CD4-positive, alpha-beta memory T cell (primary cell): ENCODE measurements at places on chromosomes 4 and X. TPM values are rescaled to one million over a fixed set of nuclear protein-coding genes. Genes with fewer than 3 reads are reported as not detected.

GRCh38 chrX:45845142-45845541 is 644.5 kb upstream of the DIPK2B start:
- DNase-seq, result no peak

DNA sequence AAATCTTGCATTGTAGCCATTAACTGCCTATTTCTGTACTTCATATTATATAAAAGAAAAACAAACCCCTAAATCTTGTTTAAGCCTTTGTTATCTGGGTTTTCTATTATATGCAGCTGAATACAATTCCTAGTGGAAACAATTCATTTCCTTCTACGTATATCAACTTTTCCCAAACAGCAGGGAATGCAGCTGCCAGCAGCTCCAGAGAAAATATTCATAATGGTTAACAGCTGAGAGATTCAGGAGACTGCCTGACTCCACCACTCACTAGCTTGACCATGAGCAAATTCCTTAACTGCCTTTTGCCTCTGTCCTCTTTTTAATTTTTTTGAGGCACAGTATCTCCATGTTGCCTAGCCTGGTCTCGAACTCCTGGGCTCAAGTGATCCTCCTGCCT is 146.2 kb downstream of the SPATA18 start:
- DNase-seq, result no peak

PNMA6F gene
- total RNA-seq, result not detected

CENPE gene
- 1.5 TPM for total RNA-seq

DNA sequence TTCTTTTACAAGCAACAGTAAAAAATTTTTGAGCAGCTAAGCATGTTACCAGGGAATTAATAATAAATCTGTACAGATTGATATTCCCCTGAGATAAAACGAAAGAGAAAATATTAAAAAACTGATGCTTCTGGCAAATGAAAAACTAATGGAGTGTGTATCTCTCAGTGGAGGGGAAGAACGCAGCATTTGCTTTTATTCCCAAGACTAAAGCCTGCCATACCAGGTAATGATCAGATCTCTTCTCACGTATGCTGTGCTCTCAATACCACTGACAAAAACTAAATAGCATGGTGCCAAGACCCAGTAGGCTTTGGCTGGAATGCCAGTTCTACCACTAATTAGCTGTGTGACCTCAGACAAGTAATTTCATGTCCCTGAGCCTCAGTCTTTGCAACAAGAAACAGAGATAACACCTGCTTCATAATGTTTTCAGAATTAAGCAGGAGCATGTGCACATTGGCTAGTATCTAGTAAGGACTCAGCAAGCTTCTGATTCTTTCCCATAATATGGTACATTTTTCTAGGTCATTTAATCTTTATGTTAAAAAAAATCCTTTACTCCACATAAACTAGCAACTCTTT is 179.6 kb downstream of the CENPC start:
- no peak for DNase-seq

DNA sequence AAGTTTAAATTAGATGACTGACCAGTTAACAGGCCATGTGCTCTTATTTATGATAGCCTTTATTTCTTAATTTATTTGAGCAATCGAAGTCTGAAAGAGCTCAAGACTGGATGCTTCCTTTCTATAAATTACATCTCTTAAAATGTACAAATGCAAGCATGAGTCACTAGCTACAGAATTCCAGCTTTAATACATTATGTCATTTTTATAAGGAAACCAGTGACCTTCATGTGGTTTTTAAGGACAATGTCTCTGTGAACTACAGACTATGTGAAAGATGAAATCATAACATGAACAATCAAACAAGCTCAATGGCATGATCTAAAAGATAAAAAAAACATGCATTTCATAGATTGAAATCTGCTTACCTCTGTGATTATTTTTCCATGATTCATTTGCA is 15.4 kb downstream of the HTR2C start:
- no peak for DNase-seq

KCND1 gene
- total RNA-seq, result 1.8 TPM

DNA sequence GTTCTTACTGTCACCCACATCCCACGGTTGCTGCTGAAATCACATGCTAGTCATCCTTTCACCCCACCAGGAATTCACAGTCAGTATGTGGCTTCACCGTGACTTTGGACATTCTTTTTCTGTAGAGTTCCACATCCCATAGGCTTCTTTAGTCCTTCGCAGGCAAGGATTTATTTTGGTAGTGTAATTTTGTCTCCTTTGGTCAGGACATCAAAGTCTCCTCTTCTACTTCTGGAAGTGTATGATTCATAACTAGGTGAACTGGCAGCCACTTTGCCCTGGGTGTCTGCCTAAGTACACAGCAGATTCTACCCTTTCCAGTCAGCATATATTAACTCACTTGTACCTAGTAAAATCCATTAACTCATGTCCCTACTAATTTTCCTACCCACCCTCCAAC is 38.3 kb upstream of the MMAA start:
- no peak for DNase-seq

LRBA gene
- total RNA-seq, result 64.5 TPM

- DNase-seq, result no peak
These were observed 536 bp downstream of the SH3BGRL start for GRCh38 chrX:81202456-81202819.

GRCh38 chrX:111567542-111568255 is 56.3 kb downstream of the SERTM2 start:
- DNase-seq, result no peak

CTAG1B gene
- not detected for total RNA-seq

- DNase-seq, result no peak
These were observed 91.2 kb downstream of the LRP2BP start for GRCh38 chr4:185304541-185304940.

DNA sequence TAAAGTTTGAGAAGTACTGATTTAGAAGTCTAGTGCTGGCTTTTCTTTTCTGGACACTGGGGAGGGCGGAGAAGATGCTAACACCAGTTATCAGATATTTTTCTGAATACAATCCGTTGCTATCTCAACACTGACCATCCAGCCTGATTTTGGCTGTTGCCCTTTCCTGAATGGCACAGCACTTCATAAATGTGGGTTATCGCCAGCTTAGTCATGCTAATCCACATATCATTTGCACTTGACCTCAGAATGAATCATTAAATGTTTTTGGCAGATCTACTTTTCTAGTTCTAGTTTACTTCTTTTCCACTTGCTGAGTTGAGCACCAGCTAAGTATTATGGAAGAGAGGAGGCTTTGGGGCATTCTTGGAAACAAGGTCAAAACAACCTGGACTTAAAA is 60.8 kb upstream of the ESX1 start:
- no peak for DNase-seq

DNA sequence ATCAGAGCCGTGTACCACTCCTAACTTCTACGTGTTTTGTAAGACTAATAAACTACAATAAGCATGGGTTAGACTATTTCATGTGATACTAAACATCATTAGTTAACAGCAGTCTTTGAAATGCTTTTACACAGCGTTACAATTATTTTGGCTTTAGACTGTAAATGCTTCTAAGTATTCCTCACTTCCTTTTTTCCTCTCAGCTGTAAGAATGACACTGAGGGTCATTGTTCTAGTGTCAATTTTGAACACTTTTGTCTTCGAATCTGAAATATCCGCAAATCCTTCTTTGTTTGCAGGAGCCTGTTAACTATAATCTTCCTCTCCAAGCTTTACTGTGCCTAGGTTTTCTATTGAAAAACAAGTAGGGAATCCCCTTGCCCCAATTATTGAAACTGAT is 1.5 kb downstream of the ABCE1 start:
- no peak for DNase-seq

SCD5 gene
- total RNA-seq, result not detected

TEC gene
- total RNA-seq, result 3.7 TPM

- no peak for DNase-seq
These were observed 246.0 kb upstream of the ARSJ start for GRCh38 chr4:114225436-114225835.

DNA sequence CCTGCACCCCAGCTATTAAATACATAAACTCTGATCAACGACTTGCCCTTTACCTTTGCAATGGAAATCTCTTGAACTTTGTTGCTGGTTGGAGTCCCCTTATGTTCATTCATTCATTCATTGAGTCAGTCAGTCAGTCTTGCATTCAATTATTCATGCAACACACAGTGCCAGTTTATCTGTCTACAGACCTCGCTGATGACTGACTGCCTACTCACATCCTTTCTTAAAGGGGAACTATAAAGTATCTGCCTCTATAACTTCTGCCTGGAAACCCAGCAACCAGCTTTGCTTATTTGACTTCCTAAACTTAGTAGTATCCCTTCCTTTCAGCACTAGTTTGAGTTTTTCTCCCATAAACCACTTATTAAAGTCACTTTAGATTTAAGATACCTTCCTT is 620.8 kb upstream of the ADGRL3 start:
- no peak for DNase-seq

DNA sequence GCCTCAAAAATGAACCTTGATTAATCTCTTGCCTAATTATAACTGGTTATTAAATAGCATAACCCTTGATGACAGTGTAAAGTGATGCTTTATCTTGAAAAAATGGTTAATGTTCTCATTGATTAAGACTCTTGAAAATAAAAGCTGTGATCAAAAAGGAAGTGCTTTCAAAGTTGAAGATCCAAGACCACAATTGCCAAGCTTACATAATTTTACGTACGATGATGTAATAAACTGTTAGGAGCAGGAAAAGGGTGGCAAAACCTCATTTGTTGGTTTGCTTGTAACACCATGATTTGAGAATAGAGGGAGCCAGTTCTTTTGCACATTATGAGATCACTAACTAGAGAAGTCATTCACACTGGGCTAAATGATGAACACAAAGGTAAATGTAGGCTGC is 322.2 kb downstream of the ADGRL3 start:
- no peak for DNase-seq

- DNase-seq, result no peak
These were observed 15.3 kb downstream of the GPC3 start for GRCh38 chrX:133970076-133970475.

DNA sequence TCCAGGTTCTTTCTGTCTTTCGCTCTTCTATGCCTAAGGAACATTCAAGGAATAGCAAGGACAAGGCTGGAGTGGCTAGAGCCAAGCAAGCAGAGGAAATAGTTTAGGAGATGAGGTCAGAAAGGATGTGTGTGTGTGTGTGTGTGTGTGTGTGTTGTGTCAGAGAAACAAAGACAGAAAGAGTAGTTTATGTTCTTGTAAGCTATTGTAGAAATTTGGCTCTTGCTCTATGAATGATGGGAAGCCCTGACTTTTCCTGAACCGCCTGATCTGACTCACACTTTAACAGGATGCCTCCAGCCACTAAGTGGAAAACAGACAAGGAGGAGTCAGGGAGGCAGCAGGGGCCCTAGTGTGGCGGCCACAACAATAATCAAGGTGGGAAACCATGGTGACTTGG is 39.7 kb downstream of the LGI2 start:
- DNase-seq, result no peak

MMRN1 gene
- 0.55 TPM for total RNA-seq

GRCh38 chr4:74823194-74823593 is 28.9 kb upstream of the BTC start:
- no peak for DNase-seq

DNA sequence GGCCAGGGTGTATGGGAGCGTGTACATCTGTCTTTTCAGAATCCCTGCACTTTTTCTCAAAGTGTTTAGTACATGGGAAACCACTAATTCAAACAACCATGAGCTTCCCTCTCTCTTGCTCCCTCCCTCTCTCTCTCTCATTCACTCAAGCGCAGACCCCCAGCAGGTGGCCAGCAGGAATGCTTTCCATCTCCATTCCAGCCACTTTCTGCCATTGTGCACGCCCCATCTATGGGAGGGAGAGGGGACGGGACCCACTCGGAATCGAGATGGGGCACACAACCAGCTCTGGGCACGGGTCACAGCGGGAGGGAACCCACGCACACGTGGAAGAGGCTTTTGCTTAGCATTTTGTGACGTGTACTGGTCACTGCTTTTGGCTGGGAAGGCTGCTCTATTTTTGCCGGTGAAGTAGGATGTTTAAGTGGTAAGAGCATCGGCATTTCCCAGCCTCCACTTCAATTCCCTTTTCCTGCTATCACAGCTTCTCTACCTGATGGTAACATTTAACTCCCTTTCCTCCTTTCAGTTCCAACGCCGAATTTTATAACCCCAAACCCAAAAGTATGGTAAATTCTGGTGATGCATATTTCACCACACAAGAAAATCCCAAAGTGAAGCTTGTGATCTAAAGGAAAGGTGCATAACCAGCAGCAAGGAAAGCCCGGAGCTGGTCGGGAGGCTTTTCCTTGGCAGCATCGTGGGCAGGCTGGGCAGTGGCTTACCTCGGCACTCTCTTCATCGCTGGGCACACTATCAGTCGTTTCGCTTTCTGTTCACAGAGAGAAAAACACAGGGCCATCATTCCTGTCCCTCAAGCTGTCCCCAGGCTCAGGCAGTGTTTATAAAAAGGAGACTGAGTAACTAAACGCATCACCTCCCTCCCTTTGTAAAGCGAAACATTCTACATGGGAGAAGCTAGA is 84.1 kb downstream of the IRF2 start:
- DNase-seq, result no peak

CA5B gene
- total RNA-seq, result 54.5 TPM

MID1 gene
- not detected for total RNA-seq

- no peak for DNase-seq
These were observed 644.1 kb upstream of the AGA start for GRCh38 chr4:178086320-178086719.

GRCh38 chr4:68272380-68272779 is 26.9 kb upstream of the TMPRSS11B start:
- no peak for DNase-seq

TMEM144 gene
- total RNA-seq, result 0.61 TPM

GRCh38 chr4:38574559-38575333 is 89.3 kb upstream of the KLF3 start:
- DNase-seq, result no peak

UGT8 gene
- 0.36 TPM for total RNA-seq

DNA sequence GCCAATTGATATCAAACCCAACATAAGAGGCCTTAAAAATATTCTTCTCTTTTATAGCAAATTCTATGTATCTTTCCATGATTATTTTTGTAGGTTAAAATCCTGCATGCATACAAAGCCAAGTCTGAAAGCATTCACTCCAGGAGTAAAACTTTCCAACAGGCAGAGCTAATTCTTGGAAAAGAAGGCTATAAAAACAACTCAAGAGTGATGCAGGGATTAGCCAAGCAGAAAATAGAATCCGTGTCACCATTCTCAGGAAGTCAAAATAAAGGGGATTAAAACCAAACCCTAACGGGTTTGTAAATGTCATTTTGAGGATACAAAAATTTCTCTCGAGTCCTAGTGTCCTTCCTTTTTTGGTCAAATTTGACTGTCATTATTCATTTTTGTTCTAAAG is 412.4 kb downstream of the DMD start:
- no peak for DNase-seq
